ENCODE measurements at places on chromosomes 6 and 20.

- no peaks in the 10 kb centered on the region for H3K4me1 ChIP-seq
- no peaks in the 10 kb centered on the region for H3K36me3 ChIP-seq
- H3K4me3 ChIP-seq, result no peak overlapping the region
- no peak overlapping the region for H3K27ac ChIP-seq
Observed at GRCh38 chr6:151276112-151276740, 36.5 kb downstream of the AKAP12 start.

- H3K36me3 ChIP-seq, result no peaks in the 10 kb centered on the region
- H3K27me3 ChIP-seq, result peaks cover 16% of the 10 kb centered on the region
- H3K4me3 ChIP-seq, result no peak overlapping the region
- peaks cover 11% of the 10 kb centered on the region for H3K4me1 ChIP-seq
- DNase-seq, result no peak
Observed at GRCh38 chr6:87075168-87075567, 19.7 kb downstream of the CGA start.

- H3K36me3 ChIP-seq, result no peaks in the 10 kb centered on the region
- DNase-seq, result no peak
- peaks cover 14% of the 10 kb centered on the region for H3K27me3 ChIP-seq
- no peak overlapping the region for H3K4me3 ChIP-seq
- H3K4me1 ChIP-seq, result no peaks in the 10 kb centered on the region
Observed at GRCh38 chr6:39140556-39141167, 25.7 kb upstream of the SAYSD1 start.

- no peak for DNase-seq
- H3K27ac ChIP-seq, result no peak overlapping the region
- H3K27me3 ChIP-seq, result no peaks in the 10 kb centered on the region
- peaks cover 8% of the 10 kb centered on the region for H3K4me1 ChIP-seq
Observed at GRCh38 chr6:45921691-45922281, 93.9 kb downstream of the CLIC5 start.

GRCh38 chr6:161890133-161890831 lies 616.4 kb upstream of the AGPAT4 start:
- no peaks in the 10 kb centered on the region for H3K27me3 ChIP-seq
- no peaks in the 10 kb centered on the region for H3K36me3 ChIP-seq
- no peaks in the 10 kb centered on the region for H3K4me1 ChIP-seq
- no peak overlapping the region for H3K27ac ChIP-seq
- H3K4me3 ChIP-seq, result no peak overlapping the region

- no peak overlapping the region for H3K4me3 ChIP-seq
- H3K4me1 ChIP-seq, result no peaks in the 10 kb centered on the region
- no peak overlapping the region for H3K27ac ChIP-seq
- peaks cover 5% of the 10 kb centered on the region for H3K36me3 ChIP-seq
Observed at GRCh38 chr6:154893917-154894316, 101.2 kb upstream of the TIAM2 start.

DNA sequence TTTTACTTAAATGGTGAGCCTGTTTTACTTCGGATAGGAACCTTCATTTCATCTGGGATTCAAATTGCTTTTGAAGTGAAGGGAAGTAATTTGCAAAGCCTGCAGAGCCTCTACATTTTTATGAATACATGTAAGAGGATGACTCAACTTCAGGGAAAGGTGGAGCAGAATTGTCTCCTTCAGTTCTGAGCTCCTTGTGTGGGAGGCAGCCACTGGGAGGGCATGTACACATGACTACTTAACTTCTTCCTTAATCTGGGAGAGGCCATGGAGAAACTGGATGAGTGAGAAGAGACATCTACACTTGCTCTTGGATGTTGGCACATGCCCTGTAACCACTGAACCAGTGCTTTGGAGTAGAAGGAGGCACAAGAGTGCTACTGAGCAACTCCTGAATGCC lies 145.1 kb upstream of the NRSN1 start:
- no peak overlapping the region for H3K4me3 ChIP-seq
- DNase-seq, result no peak
- H3K27me3 ChIP-seq, result no peaks in the 10 kb centered on the region
- H3K4me1 ChIP-seq, result no peaks in the 10 kb centered on the region
- H3K27ac ChIP-seq, result no peak overlapping the region

GRCh38 chr6:40946738-40947301 lies 92.2 kb downstream of the UNC5CL start:
- no peak overlapping the region for H3K27ac ChIP-seq
- H3K27me3 ChIP-seq, result peaks cover 58% of the 10 kb centered on the region
- H3K36me3 ChIP-seq, result no peaks in the 10 kb centered on the region
- no peak for DNase-seq
- H3K4me3 ChIP-seq, result no peak overlapping the region
- no peaks in the 10 kb centered on the region for H3K4me1 ChIP-seq

- H3K27me3 ChIP-seq, result no peaks in the 10 kb centered on the region
- H3K4me3 ChIP-seq, result no peak overlapping the region
- peaks cover 50% of the 10 kb centered on the region for H3K36me3 ChIP-seq
- H3K4me1 ChIP-seq, result peaks cover 41% of the 10 kb centered on the region
- no peak overlapping the region for H3K27ac ChIP-seq
Observed at GRCh38 chr6:44235891-44236516, 10.9 kb upstream of the HSP90AB1 start.

DNA sequence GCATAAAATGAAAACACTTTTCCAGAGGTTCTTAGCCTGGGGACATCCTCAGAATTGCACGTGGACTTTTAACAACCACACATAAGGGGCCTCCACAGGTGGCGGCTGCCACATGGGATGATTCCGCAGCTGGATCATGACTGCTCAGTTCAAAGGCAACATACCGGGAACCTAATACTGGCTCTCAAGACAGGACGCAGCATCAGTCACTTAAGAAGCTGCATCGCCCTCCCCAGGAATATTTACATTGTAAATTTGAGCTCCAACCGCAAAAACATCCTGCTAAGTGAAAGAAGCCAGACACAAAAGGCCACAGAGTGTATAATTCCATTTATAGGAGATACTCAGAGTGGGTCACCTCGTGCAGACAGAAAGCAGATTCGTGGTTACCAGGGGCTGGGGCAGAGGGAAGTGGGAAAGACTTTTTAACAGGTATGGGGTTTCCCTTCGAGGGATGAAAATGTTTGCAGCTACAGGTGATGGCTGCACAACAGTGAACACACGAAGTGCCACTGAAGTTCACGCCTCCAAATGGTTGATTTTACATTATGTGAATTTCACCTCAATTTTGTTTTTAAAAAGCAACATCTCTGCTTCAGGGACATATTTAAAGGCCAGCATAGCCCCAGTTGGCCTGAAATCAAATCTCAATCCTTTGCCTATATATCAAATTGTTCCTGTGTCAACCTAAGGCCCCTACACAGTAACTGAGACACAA lies 141.5 kb downstream of the BMP7 start:
- H3K36me3 ChIP-seq, result no peaks in the 10 kb centered on the region
- no peak overlapping the region for H3K4me3 ChIP-seq
- H3K4me1 ChIP-seq, result no peaks in the 10 kb centered on the region
- peaks cover 87% of the 10 kb centered on the region for H3K27me3 ChIP-seq

GRCh38 chr6:105192707-105193465 lies 13.1 kb upstream of the POPDC3 start:
- no peak overlapping the region for H3K27ac ChIP-seq
- no peak overlapping the region for H3K4me3 ChIP-seq
- peaks cover 9% of the 10 kb centered on the region for H3K4me1 ChIP-seq
- no peaks in the 10 kb centered on the region for H3K36me3 ChIP-seq

DNA sequence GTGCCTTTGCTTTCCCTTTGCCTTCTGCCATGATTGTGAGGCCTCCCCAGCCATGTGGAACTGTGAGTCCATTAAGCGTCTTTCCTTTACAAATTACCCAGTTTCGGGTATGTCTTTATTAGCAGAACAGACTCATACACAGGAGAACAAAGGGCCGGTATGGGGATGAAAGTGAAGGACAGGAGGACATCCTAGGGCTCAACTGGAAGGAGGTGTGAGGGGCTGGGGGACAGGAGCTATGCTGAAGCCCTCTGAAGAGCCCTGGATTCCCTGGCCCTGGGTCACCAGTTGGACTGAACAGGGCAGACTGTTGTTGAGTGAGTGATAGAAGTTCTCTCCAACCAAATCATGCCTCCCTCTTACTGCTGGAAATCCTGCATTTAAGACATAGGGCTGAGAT lies 105.8 kb downstream of the SCML4 start:
- H3K27ac ChIP-seq, result no peak overlapping the region
- peaks cover 7% of the 10 kb centered on the region for H3K4me1 ChIP-seq
- peaks cover 74% of the 10 kb centered on the region for H3K27me3 ChIP-seq
- DNase-seq, result no peak
- no peak overlapping the region for H3K4me3 ChIP-seq
